ENCODE measurements at places on chromosomes 12 and 14.

GRCh38 chr12:121806546-121807423 lies 3.0 kb downstream of the SETD1B start:
- no peak for DNase-seq

- DNase-seq: no peak
Measured at GRCh38 chr12:32148372-32148771, 41.7 kb downstream of the BICD1 start.

DNA sequence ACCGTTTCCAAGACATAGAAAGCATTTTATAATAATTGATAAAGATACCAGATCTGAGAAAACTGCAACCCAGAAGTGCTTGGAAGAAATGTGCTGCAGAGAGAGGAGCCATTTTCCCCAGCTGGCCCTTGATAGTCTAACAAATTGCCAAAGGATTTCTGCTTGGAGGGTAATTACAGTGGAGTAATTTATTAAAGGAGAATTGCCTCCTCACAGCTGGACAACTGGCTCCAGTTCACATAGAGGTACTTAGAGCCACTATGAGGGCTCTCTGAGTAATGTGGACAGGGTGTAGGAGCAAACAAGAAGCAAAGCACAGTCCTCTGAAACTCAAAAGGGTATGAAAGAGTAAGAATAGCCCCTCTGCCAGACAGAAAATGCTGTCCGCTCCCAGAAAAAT lies 335.6 kb downstream of the SYT1 start:
- no peak for DNase-seq

DNA sequence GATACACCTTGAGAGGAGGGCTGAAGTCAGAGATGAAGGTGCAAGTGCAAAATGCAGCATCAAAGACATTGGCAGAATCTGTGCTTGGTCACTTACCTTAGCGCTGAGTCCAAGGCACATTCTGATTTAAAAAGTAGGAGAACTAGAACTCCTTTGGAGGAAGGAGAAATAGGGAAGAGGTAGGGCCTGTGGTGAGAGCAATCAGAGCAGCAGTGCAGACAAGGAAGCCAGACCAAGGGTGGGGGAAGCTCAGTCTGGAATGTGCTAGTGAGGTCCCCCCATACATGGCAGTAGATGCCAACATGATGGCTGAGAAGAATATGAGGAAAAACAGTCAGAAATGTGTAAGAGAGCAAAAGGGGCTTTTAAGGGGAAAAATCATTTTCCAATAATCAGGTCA lies 206.5 kb downstream of the SSPN start:
- DNase-seq: no peak

DNA sequence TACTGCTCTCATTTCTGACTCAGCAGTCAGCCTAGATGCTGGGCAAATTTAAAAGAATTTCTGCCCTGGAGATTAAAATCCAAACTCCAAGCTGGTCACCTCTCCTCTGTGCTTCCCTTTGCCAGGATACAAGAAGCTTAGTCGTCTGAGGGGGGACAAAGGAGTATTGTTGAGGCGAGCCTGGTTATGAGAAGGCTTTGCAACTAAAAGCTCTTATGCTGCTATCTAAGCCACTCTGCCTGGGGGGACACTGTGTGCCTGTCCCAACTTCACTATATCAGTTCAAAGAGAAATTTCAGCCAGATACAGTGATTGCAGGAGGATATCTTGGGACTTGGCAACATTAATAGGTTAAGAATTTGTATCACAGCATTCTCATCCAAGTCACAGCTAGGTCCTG lies 10.8 kb upstream of the PLEKHH1 start:
- no peak for DNase-seq

- DNase-seq: no peak
Measured at GRCh38 chr12:21819236-21819635, 44.7 kb upstream of the KCNJ8 start.

DNA sequence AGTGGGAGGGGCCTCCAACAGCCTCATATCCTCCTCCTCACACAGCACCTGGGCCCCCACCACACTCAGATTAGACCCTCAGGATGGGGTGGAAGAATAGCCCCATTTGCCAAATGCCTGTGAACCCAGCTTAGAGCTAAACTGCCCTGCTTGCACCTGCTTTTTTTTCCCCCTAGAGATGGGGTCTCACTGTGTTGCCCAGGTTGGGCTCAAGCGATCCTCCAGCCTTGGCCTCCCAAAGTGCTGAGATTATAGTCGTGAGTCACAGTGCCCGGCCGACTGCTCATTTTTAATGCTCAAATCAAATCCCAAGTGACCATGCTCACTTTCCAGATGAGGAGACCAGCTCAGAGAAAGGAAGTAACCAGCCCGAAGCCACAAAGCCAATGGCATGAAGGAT lies 27.1 kb downstream of the TESC start:
- no peak for DNase-seq

- DNase-seq: no peak
Measured at GRCh38 chr14:26935733-26936132, 337.9 kb upstream of the NOVA1 start.

- no peak for DNase-seq
Measured at GRCh38 chr12:20368651-20369304, 441 bp downstream of the PDE3A start.

GRCh38 chr12:124057691-124058090 lies 84.7 kb downstream of the ZNF664 start:
- no peak for DNase-seq

GRCh38 chr12:27673101-27673718 lies 23.0 kb upstream of the REP15 start:
- DNase-seq: no peak

GRCh38 chr14:91125271-91125660 lies 11.4 kb downstream of the DGLUCY start:
- no peak for DNase-seq

- DNase-seq: no peak
Measured at GRCh38 chr12:83093426-83093825, 406.7 kb downstream of the TMTC2 start.

- DNase-seq: no peak
Measured at GRCh38 chr14:91159906-91160305, 46.0 kb downstream of the DGLUCY start.

DNA sequence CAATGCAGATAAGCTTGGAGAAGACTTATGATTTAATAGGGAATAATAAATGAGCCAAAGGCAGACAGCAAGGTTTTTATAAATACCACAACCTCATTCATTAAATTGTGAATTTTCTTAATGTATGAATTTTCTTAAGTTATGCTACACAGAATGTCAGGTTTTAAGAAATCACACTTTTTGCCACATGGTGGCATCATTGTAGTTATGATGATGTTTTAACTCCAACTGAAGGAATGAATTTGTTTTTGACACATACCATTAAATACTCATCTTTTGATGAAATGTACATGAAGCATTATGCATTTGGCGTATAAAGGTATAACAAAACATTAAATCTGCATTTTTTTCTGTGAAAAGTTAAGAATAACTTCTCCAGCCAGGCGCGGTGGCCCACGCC lies 524.1 kb upstream of the FBXO33 start:
- no peak for DNase-seq

GRCh38 chr12:53816360-53817020 lies 64.7 kb upstream of the CISTR start:
- DNase-seq: no peak

DNA sequence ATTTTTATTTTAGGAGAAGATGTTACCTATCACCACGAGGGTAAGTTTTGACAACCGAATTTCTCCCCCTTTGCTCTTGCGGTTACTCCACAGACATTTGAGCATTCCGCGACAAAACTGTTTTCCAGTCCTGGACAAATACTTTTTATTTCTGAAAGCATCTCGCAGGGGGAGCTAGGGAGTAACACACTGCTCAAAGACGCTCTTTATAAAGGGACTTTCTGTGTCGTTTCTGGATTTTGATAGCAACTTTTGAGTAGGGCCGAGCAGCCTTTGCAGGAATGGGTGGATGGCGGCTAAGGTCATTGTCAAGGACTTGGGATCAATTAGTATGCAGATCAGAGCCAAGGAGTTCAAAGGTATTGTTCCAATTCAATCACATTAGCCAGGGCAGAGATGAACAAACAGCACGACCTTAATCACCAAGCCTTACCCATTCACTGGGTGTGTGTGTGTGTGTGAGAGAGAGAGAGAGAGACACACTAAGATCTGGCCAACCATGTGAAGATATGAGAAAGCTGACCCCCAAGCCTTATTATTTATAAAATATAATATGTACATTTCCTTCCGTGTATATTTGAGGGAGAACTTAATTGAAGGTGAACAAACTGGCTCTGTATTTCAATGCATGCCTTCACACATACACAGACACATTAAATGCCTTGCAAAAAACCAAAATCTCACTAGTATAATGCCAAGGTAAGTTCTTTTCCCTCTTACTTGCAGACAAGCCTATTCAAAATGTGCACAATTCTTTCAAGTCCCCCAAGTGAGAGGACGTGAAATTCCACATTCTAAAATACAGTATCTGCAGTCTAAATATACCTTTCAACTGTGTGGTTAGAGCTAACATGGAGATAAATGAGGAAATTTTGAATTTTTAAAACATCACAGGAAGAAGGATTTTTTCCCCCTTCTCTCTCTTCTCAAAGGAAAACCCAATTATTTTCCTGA lies 613.8 kb downstream of the VRK1 start:
- DNase-seq: no peak

GRCh38 chr14:54567639-54568561 lies 972 bp downstream of the SAMD4A start:
- no peak for DNase-seq

GRCh38 chr12:101455685-101456084 lies 19.5 kb upstream of the SPIC start:
- DNase-seq: no peak

GRCh38 chr14:102866982-102867761 lies 55.3 kb upstream of the AMN start:
- no peak for DNase-seq

GRCh38 chr12:12872139-12872933 lies 19.0 kb upstream of the GPRC5A start:
- DNase-seq: no peak

DNA sequence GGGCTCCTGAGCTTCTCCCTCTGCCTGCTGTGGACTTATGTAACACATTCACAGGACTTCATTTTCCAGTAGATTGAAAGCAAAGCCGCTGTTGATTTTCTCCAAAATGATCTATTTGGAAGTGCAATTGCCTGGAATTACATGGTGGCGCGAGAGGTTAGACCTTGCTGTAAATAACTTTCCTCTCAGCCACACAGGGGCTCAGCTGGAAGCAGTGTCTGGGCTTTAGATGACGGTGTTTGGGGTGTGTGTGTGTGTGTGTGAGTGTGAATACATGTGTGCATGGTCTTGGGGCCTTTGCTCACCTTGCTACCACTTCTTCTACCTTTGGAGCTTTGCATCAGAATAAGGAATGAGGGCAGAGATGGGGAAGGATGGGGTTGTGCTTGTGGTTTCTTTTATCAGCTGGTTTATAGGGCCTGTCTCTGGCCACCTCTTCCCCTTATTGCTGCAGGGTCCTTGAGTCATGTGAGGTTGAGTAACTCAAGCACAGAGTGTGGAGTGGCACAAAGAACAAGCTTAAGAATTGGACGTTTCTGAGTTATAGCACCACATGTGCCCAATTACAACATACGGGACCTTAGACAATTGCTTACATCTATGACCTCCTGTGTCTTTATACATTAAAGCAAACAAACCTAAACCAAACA lies 280.6 kb downstream of the NRXN3 start:
- DNase-seq: no peak

DNA sequence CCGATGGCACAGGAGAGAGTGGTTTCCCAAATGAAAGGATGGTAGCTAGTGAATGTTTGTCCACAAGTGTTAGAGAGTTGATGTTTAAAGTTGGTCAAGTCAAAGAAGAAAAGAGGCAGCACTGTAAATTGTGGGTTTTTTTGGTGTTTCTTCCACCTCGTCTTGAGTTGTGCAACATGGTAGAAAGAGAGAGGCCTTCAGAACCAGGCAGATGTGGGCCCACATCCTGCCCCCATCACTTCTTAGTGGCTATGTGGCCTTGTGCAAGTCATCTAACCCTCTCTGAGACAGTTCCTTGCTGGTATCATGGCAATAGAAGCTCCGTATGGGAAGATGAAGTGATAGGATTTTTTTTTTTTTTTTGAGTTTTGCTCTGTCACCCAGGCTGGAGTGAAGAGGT lies 60.8 kb downstream of the NDUFA12 start:
- DNase-seq: no peak

GRCh38 chr14:22338917-22339715 lies 249.9 kb downstream of the DAD1 start:
- DNase-seq: no peak

- no peak for DNase-seq
Measured at GRCh38 chr12:65492998-65493912, 214.8 kb downstream of the MSRB3 start.

- no peak for DNase-seq
Measured at GRCh38 chr12:21526053-21526452, at the start of gene SPX. SPX (plus strand) TSS chr12:21526296; CDS start chr12:21526473, 177 bp downstream.

DNA sequence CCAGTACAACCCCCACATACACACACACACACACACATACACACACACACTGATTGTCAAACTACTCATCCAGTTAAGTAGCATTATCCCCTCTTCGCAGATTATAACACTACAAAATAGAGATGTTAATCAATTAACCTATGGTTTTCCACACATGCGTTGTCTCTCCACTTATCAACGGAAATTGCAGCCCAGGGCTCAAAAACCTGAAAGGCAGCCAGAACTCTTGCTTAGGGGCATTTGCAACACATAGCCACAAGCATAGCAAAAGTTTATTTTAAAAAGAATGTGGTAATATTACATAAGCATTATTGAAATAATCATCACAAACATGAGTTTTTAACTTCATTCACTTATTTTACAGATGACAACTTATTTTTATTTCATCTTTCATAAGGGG lies 265.8 kb downstream of the SLC16A7 start:
- no peak for DNase-seq

- DNase-seq: no peak
Measured at GRCh38 chr12:44709166-44709565, 166.9 kb downstream of the NELL2 start.
